Caki2 (cell line): ENCODE measurements at places on chromosomes 13 and 19.
A peak's percentile ranks its signal among the peaks of the same experiment; 100 is the strongest.

DNA sequence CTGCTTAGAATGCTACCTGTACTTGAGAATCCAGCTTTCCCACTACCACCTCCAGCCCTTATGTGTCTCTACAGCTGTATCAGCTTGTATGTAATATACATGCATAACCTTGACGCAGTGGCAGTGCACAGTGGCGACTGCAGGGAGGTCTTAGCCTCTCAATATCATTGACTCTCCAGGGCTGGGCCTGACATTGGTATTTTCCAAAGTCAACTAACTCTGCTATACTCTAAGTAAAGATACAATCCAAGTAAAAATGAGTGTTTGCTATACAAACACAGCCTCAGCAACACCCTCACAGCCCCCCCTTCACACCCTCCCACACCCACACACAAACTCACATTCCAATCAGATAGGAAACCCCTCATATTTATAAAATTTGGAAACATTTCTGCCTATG, 6.7 kb upstream of the UBL3 start:
- DNase-seq: no peak

DNA sequence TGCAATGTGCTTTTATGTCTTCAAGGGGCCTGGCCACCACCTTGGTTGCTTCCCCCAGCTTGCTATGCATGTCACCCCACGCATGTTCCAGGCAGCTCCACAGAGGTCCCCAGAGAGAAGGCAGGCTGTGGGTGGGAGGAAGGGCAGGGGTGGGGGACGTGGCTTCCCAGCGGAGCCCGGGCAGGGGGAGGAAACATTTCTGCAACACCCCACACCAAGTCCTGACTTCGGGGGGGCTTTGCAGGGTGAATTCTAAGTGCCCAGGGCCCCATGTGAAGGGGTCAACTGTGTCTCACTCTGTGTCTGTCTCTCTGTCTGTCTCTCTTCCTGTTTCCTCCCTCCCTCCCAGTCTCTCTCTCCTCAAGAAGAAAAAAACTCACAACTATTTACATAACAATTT, 39.6 kb downstream of the LTBP4 start:
- no peak for DNase-seq

GRCh38 chr19:44557933-44558332, 28.5 kb upstream of the CEACAM20 start:
- DNase-seq: no peak

- DNase-seq: no peak
These were observed 455.7 kb downstream of the FGF9 start for GRCh38 chr13:22126433-22127021.

GRCh38 chr19:42634409-42635232, 39.9 kb upstream of the CEACAM8 start:
- peak; percentile 27 for DNase-seq

DNA sequence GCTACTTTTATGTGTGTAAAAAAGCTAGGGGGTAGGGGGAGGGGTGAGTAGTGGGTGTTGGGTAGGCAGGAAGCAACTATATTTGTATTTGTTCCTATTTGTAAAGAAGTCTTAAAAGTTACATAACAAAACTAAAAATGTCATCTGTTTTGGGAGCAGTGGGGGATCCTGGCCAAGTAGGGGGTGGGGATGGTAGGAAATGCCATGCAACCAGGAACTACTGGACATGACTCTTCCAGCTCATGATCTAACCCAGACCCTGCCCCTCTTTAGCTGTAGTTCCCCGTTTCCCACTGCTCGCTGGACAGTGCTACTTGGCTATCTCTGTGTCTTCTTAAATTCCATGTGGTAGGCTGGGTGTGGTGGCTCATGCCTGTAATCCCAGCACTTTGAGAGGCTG, 3.2 kb downstream of the GTF3A start:
- DNase-seq: no peak

- no peak for DNase-seq
These were observed 7.3 kb downstream of the POLR2E start for GRCh38 chr19:1087813-1088415.

DNA sequence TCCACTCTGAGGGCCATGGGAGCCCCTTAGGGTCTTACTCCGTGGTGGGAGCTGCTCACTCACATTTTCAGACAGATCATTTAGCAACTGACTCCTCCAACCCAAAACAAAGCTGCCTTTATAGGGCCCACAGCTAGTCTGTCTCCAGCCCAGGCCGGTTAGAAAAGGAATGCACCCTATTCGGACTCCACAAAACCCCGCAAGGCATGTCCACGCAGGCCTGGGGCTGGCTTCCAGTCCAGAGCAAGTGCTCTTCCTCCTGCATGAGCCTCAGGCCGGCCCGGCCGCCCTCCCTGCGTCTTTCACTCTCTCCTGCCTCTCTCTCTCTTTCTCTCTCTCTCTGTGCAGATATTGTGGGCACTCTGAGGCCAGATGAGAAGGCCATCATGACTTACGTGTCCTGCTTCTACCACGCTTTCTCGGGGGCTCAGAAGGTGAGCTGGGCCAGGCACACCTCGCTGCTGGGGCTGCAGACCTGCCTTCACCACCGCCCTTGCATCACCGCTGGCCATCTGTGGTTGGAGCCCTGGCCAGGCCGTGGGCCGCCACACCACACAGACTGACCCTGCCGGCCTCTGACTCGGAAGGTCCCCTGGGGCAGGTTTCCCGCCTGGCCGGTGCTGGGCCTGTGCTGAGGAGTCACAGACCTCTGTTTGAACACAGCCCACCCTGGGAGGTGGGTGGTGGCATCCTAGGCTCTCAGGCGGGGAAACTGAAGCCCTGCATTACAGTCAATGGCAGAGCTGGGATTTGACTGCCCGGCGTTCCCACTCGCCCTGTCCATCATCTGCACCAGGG, 33.1 kb downstream of the CAPN12 start:
- DNase-seq: no peak

DNA sequence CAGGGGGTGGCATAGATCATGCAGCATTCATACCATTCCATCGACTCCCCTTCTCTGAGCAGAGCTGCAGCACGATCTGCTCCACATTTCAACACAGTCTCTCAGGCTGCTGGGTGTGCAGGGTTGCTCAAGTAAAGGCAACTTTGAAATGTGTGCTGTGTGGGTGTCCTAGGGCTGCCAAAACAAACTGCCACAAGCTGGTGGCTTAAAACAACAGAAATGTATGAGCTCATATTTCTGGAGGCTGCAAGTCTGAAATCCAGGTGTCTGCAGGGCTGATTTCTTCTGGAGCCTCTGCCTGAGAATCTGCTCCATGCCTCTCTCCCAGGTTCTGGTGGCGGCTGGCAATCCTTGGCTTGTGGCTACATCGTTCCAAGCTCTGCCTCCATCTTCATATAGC, 63.7 kb upstream of the WDFY2 start:
- DNase-seq: no peak

DNA sequence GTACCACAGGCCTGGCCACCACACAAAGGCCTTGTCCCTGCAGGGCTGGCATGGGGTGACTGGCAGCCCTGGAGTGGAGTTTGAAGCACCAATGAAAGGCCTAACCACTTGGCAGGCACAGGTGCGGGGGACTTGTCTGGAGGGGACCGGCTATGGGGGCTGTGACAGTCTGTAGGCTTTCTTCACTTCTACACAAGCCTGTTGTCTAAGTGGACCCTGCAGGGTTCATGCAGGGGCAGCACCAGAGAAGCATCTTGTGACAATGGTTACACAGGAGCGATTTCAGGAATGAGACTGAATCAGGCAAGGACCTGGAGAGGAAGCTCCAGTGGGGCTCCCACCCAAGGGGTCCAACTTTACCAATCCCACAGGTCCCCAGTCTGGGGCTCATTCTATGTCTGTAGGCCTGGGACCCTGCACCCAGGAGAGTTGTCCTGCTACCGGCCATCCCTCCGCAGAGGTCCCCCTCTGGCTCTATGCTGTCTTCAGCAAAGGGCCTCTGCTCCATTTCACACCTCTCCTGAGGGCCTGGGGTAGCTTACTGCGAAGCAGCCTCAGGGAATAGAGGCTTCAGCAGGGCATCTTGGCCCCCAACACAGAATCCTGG, 2.3 kb upstream of the ZNF837 start:
- DNase-seq: no peak

DNA sequence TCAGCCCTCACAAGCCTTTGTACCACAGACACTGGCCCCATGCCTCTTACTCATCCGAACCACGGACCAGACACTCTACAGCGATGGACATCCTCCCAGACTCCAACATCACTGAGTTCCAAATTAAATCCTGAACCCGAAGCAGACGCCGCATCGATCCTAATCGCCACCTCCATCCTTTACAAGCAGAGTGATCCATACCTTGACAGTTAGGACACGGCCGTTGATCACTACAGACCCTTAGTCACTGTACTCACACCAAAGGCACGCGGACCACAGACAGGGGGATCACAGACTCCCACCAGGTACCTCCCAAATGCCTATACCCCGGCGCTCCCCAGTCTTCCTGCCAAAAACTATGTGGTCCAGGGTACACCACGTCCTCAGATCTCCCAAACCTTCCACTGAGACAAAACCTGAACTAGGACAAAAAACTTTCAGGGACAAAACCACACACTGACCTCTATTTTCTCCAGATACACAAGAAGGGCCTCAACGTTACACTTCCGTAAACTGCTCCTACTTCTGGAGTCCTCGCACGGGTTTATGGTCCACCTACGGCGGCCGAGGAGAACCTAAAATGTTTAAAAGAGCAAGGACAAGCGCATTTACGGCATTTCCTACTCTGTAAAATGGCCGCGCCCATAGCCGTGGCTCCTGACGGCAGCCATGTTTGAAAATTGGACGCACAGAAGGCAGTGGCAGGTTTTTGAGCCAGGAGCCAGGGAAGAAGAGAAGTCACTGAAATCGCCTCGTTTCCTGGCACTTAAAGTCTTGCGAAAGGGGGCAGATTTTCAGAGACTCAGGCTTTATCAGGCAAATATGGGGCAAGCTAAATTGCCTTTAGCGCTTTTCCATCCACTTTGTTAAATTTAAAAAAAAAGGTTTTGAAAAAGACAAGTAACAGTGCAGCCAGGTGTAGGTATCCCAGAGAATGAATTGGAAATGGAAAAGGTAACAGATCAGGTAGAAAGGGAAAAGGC, at the start of gene ZNF350:
Gene ZNF350, minus strand, starts transcription at position 532 of the 983 bp plus-strand sequence. CDS start 12,480 bp downstream, outside the sequence.
- peak; percentile 84 for DNase-seq

GRCh38 chr13:72523049-72523448, 204.4 kb downstream of the MZT1 start:
- DNase-seq: no peak

DNA sequence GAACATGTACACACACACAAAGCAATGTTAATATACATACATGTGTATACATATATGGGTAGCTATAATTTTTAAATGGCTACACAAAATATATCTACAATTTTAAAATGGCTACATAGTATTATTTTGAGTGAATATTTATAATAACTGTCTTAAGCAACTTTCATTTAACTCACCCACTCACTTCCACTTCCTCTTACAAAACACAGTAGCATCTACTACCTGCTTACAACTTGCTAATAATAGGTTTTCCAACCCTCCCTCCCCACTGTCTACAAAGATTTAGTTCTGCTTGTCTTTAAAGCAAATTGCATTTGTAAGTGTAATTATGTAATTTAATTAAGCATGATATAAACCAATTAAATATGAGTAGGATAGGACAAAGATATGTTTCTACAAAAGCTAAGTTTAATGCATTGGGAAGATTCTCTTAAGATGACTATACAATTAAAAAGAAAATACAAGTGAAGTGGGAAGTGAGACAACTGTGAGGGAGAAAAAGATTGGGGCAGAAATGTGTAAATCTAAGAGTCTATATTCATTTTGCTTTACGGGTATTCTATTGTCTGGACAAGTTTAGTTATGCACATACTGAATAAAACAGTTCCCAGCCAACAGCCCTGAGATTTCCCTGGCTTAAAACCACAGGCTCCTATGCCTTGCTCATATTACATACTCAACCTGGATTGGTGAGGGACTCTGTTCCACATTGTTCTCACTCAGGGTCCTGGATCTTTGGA, 583.1 kb downstream of the EFNB2 start:
- no peak for DNase-seq

GRCh38 chr13:66640231-66640630, 589.9 kb downstream of the PCDH9 start:
- peak; percentile 19 for DNase-seq

GRCh38 chr13:73225990-73226389, 167.2 kb downstream of the KLF5 start:
- DNase-seq: no peak

- no peak for DNase-seq
These were observed 17.7 kb upstream of the CRTC1 start for GRCh38 chr19:18665771-18666202.

DNA sequence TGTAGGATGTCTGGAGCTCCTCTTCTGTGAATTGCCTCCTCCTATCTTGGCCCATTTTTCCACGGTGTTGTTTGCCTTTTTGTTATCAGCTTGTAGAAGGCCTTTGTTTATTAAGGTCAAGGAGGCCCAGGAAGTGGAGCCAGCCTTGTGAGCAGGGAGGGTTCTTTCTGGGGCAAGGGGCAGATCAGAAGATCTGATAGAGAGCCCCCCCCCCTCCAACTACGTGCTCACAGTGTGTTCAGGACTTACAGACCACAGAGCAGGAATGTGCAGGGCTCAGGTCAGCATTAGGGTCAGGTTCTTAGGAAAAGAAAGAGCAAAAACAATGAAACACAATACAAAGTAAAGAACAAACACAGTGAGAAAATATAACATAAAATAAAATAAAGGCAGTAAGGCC, 59.4 kb downstream of the CCNE1 start:
- no peak for DNase-seq

DNA sequence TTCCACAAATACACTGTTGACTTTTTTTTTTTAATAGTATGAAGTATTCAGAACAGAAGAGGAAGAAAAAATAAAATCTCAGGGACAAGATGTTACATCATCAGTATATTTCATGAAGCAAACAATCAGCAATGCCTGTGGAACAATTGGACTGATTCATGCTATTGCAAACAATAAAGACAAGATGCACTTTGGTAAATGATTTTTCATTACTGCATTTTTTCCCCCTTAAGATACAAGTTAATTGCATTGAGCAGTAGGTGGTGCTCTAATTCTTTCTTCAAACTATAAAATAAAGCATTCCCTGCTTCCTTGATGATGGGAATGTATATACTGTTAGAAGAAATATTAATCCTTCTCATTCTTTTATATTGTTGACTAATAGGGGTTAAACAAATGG, 17.1 kb downstream of the UCHL3 start:
- peak; percentile 25 for DNase-seq

- no peak for DNase-seq
These were observed 196.5 kb downstream of the ITGBL1 start for GRCh38 chr13:101648766-101649487.

- no peak for DNase-seq
These were observed 8.2 kb upstream of the SUCLA2 start for GRCh38 chr13:48009284-48009683.
